Activated T-cell treated with anti-CD3 and anti-CD28 coated beads for 48 hours (primary cell): ENCODE measurements at places on chromosomes 4 and X.

- no peak for DNase-seq
Measured at GRCh38 chr4:179605196-179605595, 2163.0 kb upstream of the AGA start.

GRCh38 chr4:20203508-20203907, 48.2 kb upstream of the SLIT2 start:
- DNase-seq: no peak

DNA sequence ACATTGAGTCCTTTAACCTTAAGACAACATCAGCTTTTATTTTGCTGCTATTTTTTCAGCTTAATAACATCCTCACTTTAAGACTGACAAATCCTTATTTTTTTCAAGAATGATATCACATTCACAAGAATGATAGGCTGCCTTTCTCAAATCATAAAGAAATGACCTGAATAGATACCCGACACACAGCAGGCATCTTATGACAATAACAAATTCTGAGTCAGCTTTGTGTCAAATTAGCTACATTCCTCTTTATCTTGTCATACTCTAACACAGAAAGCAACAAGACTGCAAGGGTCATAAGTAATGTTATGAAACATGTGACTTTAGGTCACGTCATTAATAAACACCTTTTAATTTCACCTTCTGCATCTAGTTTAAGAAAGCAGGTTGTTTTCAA, 2387.6 kb downstream of the PCDH7 start:
- no peak for DNase-seq

DNA sequence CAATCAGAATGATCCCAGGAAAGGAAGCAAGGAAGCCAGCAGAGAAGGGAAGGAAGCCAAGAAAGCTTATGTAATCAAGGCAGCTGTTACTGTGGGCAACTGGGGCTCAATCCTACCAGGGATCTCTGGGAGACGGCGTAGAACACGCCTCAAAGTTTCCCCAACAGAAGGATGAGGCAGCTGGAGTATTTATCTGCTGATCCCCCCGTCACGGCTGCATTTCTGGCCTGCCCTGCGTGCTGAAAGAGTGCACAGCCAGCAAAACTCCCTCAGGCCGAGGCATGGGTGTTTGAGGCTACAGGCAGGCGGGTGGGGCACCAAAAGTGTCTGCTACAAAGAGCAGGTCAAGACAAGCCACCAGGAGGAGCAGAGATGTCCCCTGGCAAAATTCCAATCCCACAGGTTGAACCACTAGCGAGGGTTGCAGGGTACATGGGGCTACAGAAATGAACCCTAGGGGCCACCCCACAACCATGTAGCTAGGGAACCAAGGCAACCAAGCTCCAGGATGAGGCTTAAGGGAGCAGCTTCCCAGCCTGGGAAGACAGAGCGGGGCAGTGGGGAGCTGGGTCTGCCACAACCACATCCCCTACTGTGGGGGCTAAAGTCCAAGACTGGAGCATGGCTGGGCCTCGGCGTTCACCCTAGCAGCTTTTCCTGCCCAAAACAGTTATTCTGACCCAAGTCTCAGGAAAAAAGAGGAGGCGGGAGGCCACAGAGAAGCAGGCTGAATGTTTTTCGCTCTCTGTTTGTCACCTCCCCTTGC, 113.4 kb downstream of the BCOR start:
- DNase-seq: no peak
